Nasal cavity respiratory epithelium epithelial cell of viscerocranial mucosa (primary cell): ENCODE measurements at places on chromosomes 13 and 19. TPM values are rescaled to one million over a fixed set of nuclear protein-coding genes. Genes with fewer than 3 reads are reported as not detected.

The NAPSA gene
- total RNA-seq: under 0.01 and 0.78 TPM in 2 replicates

The NLRP5 gene
- total RNA-seq: not detected in 2 replicates

The ZNF737 gene
- total RNA-seq: 4.1 and 12.5 TPM in 2 replicates

The NXNL1 gene
- total RNA-seq: not detected in 2 replicates

The PCDH8 gene
- total RNA-seq: not detected in 2 replicates

The NMRK2 gene
- total RNA-seq: not detected in 2 replicates

The OR7A5 gene
- total RNA-seq: not detected in 2 replicates

The PABPC3 gene
- total RNA-seq: under 0.01 and 0.21 TPM in 2 replicates

The C1QTNF9B gene
- total RNA-seq: not detected in 2 replicates

The IZUMO1 gene
- 0.36 and 0.68 TPM in 2 replicates for total RNA-seq

The SHISA7 gene
- total RNA-seq: not detected in 2 replicates

The KLF5 gene
- 79.6 and 82.7 TPM in 2 replicates for total RNA-seq

The RCBTB2 gene
- 5.5 and 9.5 TPM in 2 replicates for total RNA-seq

The TUBA3C gene
- total RNA-seq: not detected in 2 replicates

The ZNF556 gene
- total RNA-seq: 0.34 and 0.71 TPM in 2 replicates

The PTGIR gene
- total RNA-seq: not detected in 2 replicates

The TLE2 gene
- total RNA-seq: 0.34 and 3.9 TPM in 2 replicates

The KIR3DL2 gene
- not detected in 2 replicates for total RNA-seq

The PLPPR3 gene
- total RNA-seq: under 0.01 and 0.28 TPM in 2 replicates

The ATP4B gene
- total RNA-seq: not detected in 2 replicates

The FAM216B gene
- not detected in 2 replicates for total RNA-seq

The NLRP11 gene
- not detected in 2 replicates for total RNA-seq

The KRTDAP gene
- total RNA-seq: 0.28 and 13.7 TPM in 2 replicates

The RASL11A gene
- 0.64 and 2.1 TPM in 2 replicates for total RNA-seq

The CEACAM8 gene
- total RNA-seq: not detected in 2 replicates

The MTIF3 gene
- total RNA-seq: 52.6 and 66.7 TPM in 2 replicates

The NCCRP1 gene
- 8.9 and 9.3 TPM in 2 replicates for total RNA-seq

The RAB3A gene
- under 0.01 and 1.4 TPM in 2 replicates for total RNA-seq

The TNNT1 gene
- 23.2 and 27.6 TPM in 2 replicates for total RNA-seq

The FBXO17 gene
- total RNA-seq: 12.3 and 16.2 TPM in 2 replicates

The ERICH6B gene
- total RNA-seq: not detected in 2 replicates

The KL gene
- total RNA-seq: under 0.01 TPM in 1 of 2 replicates, not detected in the other

The KLK14 gene
- total RNA-seq: under 0.01 and 0.21 TPM in 2 replicates

The C3 gene
- 8.5 and 260 TPM in 2 replicates for total RNA-seq

The SNRNP70 gene
- 67.0 and 139 TPM in 2 replicates for total RNA-seq

The GRK1 gene
- not detected in 2 replicates for total RNA-seq
